ENCODE measurements at places on chromosomes 5 and 9.

DNA sequence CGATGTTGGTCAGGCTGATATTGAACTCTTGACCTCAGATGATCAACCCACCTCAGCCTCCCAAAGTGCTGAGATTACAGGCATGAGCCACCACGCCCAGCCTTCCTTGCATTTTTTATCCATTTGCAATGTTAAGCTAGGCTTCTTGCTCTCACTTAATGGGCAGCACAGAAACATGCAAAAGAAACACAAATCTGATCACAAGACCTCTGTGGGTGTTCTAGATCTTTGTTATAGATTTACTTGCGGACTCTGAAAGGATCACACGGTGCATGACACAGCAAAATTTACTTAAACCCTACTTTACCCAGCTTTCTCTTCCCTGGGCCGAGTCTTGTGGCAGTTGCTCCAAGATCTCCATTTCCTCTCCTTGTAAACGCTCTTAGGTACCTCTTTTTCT, 71.3 kb downstream of the PSAT1 start:
- DNase-seq = no peak

DNA sequence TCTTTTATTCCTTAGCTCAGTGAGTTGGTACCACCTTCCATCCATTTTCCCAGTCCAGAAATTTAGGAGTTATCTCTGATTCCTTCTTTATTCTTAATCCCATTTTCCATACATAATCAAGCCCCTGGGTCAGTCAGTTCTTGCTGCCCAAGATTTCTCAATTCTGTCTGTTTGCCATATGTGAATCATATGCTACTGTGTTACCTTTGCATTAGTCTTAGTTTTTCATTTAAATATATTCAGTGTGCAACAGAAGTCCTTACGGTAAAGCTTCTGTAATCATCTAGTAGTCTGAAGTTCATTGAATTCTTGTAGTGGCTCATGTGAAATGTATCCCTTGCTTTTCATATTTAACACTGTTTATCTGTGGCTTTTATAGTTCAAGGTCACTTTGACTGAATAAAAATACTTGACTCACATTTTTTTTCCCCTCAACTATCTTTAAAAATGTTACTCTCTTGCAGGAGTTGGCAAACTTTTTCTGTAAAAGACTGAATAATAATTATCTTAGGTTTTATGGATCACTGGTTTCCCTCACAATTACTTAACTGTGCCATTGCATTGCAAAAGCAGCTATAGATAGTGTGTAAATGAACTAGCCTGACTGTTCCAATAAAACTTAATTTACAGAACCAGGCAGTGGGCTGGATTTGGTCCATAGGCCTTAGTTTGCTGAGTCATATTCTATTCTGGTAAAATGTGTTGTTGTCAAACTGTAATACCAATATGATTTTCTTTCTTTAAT, 6.9 kb downstream of the KIAA1958 start:
- DNase-seq = no peak

DNA sequence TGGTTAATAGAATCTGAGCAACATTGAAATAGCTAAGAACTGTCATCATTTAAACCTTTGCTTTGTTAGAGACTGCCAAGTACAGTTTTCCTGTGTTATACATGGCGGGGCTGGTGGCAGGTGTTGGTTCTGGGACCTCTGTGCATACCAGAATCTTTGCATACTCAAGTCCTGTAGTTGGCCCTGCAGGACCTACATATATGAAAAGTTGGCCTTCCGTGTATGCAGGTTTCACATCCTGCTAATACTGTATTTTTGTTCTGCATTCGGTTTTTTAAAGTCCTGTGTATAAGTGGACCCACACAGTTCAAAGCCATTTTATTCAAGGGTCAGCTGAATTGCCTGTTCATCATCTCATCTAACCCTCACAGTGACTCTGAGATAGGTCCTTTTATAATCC, 36.4 kb downstream of the LARP1 start:
- DNase-seq = no peak

- no peak for DNase-seq
Observed at GRCh38 chr9:70924380-70924779, 197.0 kb downstream of the TRPM3 start.

Data from stimulated activated CD8-positive, alpha-beta memory T cell treated with anti-CD3 and anti-CD28 coated beads, Interleukin-7, amount 100 ng/mL, for 1 hour (primary cell).